CD4-positive, alpha-beta T cell (primary cell): ENCODE measurements at places on chromosomes 5 and 9.

DNA sequence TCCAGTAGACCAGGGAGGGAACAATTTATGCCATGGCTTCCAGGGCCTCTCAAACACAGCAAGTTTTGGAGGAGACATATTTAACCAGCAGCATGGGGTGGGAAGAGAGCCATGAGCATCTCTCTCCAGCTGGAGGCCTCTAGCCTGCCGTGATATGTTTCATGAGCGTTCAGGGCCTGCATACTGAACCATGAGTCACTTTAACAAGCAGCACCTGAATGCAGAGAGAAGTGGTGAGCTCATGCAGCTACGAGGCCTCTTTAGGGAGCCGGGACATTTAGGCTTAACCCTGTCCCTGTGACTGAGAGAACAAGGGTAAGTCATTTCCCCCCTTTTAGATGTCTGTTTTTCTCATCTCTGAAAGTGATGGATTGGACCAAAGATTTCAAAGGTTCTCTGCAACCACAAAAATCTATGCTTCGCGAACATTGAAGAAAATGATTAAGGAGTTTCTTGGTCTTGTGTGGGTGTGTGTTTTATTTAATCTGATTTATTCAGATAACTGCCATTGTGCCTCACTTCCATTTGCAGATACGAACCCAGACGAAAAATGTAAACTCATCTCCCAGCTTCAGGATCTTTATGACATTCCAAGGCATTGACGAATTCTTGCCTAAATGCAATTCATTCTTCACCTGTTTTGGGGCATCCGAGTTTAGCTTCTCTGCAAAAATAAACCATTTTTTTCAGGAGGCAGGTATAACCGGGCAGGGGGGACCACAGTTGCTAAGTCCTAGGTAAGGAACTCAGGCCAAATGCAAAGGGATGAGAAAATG is 157.0 kb downstream of the GABBR2 start:
- no peak for DNase-seq

DNA sequence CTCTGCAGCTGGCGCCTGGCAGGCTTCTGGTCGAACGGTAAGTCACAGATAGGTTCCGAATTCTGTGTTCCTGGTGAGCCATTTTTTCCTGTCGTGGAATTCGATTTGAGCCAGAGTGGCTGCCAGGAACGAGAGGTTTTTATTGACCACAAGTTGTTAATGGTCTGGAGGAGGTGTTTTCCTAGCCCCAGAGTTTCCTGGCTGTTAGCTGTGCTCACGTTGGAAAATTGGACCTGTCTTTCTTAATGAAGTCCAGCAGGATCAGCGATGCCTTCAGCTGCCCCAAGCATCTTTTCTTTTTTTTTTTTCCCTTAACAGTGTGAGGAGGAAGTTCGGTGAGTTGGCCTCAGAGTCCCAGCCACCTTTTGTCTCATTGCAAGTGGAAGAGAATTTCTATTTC is 62.9 kb downstream of the COL5A1 start:
- no peak for DNase-seq

DNA sequence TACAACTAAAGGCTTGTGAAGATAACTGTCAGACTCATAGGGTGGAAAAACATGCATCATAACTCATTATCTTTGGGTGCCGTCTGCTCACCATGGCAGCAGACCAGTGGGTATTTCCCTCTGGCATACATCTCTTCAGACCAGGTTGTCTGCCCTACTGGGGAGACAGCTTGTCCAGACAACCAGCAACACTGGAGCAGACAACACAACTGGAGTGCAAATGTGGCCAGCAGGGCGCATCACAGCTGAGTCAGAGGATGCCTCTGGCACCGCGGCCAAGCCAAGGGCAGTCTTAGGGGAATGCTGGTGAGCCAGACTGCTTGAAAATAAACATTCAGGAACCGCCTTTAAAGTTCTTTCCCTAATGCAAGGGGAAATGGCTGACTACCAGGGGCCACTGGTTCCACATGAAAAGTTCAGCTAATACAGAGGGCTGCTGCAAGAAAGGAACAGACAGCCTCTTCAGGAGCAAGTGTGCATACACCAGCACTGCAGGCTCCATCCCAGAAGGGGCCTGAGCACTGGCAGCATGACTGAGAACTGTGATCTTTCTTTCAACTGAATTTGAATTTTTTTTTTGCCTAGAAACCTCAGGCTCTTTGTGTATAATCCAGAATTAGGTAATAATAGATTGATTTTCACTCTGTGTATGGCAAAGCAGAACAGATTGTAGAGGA is 77.3 kb downstream of the MAMDC2 start:
- DNase-seq: no peak

- no peak for DNase-seq
Observed at GRCh38 chr9:124784509-124784908, 7.6 kb downstream of the OLFML2A start.

DNA sequence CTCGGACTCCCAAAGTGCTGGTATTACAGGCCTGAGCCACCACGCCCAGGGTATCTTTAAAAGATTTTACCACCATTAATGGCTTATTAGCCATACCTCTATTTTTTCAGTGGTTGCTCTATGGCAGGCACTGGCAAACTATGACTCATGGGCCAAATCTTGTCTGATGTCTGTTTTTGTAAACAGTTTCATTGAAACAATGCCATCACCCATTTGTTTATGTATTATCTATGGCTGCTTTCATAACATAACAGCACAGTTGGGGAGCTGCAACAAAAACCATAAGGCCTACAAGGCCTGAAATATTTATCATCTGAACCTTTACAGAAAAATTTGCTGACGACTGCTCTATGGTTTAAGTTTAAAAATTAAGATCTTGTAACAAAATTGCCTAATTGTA is 66.8 kb downstream of the SLC38A9 start:
- no peak for DNase-seq

DNA sequence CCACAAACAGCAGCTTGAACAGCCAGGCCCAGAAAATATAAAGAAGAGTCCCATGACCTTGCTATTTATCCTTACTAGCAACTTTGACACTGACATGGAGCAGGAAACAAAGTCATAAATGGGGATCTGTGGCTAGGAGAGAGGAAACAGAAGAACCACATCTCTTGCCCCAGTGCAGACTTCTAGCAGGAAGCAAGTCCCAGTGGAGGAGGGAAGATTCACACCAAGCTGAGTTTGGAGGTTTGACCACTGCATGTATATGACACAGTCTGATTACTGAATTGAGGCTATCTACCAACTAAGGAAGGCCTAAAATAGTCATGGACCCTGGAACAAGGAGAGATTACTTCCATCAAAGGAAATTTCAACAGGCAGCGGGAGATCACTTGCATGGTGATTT is 51.4 kb downstream of the CDH6 start:
- no peak for DNase-seq

GRCh38 chr9:19229595-19230354 is 718 bp upstream of the DENND4C start:
- DNase-seq: no peak

DNA sequence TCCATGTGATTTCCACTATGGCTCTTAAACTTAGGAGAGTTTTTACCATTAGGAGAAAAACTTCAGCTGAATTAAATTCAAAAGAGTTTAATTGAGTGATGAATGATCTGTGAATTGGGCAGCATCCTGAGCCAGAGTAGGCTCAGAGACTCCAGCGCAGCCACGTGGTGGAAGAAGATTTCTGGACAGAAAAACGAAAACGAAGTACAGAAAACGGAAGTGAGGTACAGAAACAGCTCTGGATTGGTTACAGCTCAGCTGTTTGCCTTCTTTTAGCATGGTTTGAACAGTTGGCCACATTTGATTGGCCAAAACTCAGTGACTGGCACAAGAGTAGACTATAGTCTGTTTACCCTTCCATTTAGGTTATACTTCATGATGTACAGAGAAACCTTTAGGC is 69.2 kb upstream of the PLPP1 start:
- no peak for DNase-seq

- no peak for DNase-seq
Observed at GRCh38 chr9:108003526-108003925, 514.0 kb upstream of the KLF4 start.

DNA sequence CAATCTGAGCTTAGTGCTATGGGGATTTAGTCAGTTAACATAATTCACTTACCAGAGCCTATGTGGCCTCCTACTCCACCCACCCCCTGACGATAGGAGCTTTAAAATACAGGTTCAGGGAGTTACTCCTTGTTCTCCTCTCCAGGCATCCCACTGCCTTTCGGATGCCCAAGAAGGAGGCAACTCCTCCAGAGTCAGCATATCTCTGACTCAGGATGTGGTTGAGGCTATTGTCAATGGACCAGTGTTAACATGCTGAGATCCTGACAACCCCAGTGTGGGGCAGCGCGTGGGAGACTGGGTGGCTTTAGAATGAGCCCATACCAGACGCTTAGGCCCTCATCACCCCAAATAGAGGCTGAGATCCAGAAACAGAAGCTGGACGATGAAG is 27.4 kb downstream of the BICD2 start:
- DNase-seq: no peak

DNA sequence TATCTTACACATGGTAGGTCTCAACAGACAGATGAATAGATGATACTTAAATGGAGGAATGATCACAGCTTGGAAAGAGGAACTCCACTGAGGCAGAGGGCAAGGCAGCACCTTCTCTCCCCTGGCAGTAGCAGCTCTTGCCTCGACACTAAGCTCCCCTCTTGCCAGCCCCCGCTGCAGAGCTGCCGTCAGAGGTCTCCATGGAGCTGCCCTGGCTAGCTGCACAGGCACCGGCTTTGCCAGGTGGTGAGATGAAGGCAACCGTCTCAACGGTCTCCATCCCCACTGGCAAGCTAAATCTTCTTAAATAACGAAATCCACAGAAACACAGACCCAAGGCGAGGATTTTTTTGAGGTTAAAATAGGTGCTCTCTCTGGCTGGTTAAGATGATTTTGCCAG is 81.2 kb downstream of the CRB2 start:
- DNase-seq: no peak

DNA sequence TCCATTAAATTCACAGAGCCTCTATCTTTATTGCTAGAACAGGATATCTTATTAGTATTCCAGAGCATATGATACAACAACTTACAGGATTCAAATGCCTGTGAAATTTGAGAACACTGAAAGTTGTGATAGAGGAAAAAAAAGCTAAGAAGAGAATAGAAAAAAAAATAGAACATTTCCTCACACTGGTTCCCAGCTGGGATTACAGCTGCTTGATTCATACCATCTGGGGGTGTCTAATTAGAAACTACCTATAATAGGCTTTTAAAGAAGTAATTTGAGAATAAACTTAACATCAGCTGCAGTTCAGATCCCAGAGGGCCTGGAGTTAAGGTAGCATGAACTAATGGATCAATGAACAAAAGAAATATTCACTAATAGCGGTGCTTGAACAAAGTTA is 922.0 kb downstream of the CDH12 start:
- no peak for DNase-seq

DNA sequence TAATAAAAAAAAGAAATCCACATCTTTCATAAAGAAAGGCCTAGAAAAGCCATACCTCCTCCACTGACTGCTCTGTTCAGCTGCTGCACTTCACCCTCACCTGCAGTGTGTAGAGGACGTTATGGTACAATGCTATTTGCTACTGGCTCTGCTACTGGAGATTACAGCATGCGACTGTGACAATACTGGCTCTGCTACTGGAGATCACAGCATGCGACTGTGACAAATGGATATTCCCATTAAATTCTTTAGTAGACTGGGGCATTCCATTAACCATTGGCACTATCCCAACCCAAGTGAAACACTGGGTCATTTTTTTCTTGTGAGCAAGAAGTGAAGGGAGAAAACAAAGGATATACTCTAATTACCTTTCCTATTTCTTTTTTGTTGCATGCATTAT is 1063.5 kb upstream of the DMAC1 start:
- no peak for DNase-seq

- no peak for DNase-seq
Observed at GRCh38 chr5:160628619-160628968, 206.9 kb downstream of the PTTG1 start.

- DNase-seq: no peak
Observed at GRCh38 chr5:135934939-135935338, 19.8 kb downstream of the LECT2 start.

GRCh38 chr5:83470526-83471404 is 779 bp upstream of the VCAN start:
- no peak for DNase-seq

DNA sequence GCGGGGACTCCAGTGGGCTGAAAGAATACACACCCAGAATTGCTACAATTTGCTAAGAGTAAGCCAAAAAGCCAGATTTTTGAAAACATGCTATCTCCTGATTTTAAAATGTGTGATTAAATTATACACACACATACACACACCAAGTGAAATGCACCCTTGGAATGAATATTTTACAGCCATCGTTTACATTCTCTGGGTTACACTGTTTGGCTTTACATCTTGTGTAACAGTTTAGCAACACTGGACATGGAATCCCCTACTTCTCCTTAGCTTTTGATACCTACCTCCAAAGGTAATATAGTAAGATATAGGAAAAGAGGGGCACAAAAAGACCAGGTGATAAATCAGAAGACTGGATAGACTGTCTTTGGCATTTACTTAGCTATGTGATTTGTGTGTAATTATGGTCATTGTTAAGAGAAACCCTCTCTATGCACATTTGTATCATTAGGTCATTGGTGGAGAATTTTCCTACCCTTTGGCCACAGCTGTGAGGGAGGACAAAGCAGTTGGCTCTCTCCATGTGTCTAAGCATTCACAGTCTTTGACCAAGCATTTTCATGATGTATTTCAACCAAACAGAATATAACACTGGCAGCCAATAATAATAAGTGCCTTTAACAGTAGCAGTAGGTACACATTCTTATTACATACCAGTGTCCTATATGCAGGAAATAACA is 7.6 kb downstream of the SVEP1 start:
- no peak for DNase-seq

DNA sequence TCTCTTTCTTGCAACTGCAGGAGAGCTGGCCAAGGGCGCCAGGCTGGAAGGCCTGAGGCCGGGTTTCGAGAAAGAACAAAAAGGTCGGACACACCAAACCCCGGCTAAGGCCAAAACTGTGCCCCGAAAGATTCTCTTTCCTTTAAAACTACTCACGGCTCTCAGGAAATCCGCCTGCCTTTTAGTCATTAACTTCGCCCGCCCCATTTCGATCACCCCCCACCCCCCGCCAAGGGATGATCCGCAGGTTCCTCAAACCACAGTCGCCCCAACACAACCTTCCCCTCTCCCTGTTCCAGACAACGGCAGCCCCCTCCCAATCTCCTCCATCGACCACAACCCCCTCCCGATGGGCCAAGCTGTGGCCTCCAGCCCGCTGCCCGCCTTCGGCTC is 536 bp downstream of the FEM1C start:
- DNase-seq: peak; percentile 64

DNA sequence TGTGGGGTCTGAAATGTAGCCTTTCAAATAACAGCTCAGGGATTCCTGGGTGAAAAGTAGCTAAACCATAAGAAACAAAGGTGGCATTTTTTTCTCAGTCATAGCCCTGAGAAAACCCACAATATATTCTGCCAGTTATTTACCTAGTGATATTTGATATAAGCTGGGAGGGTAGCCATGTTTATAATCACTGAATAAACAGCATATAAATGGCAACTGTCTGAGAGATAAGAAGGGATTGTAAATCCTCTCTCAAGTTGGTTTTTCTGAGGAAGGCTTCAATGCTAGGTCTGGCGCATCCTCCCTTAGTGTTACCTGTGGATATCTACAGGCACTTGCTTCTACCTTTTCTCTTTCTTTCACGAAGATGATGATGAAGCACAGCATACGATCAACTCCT is 1080.5 kb upstream of the DMAC1 start:
- no peak for DNase-seq
